ENCODE measurements at places on chromosomes 16 and 17.

GRCh38 chr17:63503341-63503705, 19.8 kb upstream of the KCNH6 start:
- DNase-seq = no peak
- no peaks in the 10 kb centered on the region for H3K36me3 ChIP-seq
- H3K4me3 ChIP-seq = no peak overlapping the region
- H3K27ac ChIP-seq = no peak overlapping the region

- no peak overlapping the region for H3K4me3 ChIP-seq
- no peaks in the 10 kb centered on the region for H3K27me3 ChIP-seq
- no peak for DNase-seq
These were observed 9.6 kb downstream of the ZNF750 start for GRCh38 chr17:82830249-82830661.

- H3K4me1 ChIP-seq = peaks cover 57% of the 10 kb centered on the region
- no peaks in the 10 kb centered on the region for H3K27me3 ChIP-seq
- no peak overlapping the region for H3K27ac ChIP-seq
- no peak for DNase-seq
These were observed 116.5 kb downstream of the CMIP start for GRCh38 chr16:81560979-81561657.

GRCh38 chr17:39623356-39623950, 3.3 kb upstream of the PPP1R1B start:
- no peak overlapping the region for H3K27ac ChIP-seq
- no peaks in the 10 kb centered on the region for H3K36me3 ChIP-seq
- no peaks in the 10 kb centered on the region for H3K4me1 ChIP-seq

DNA sequence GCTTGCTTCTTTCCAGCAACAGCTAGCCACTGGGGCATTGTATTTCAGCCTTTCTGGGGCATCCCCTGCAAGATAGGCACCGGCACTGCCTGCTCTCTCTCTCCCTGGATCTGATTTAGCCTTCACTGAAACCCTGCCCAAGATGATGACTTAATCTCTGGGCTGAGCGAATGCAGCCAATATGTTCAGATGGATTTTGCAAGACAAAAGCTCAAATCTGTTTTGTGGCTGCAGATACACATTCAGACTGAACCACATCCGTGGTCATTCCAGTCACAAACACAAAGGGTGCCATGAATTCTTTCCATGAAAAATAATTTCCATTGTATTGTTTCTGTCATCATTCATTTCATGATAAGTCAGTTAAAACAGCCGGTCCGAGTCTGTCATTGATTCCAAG, 24.2 kb downstream of the SOST start:
- no peaks in the 10 kb centered on the region for H3K4me1 ChIP-seq
- no peak overlapping the region for H3K4me3 ChIP-seq
- H3K27me3 ChIP-seq = no peaks in the 10 kb centered on the region
- H3K36me3 ChIP-seq = no peaks in the 10 kb centered on the region

DNA sequence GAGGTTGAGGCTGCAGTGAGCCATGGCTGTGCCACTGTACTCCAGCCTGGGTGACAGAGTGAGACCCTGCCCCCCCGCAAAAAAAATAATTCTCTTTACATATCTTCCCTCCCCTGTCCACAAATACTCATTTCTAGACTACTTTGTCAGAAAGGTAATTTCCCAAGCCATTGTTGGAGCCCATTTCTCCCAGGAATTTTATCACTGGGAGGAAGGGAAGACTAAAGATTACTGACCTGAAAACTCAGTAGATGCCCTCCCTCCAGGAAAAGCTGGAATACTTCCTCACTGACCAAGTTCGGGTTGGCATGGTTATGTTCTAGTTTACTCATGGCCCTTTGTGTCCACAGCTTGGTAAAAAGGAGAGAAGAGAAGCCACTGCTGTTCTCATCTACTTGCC, 4.1 kb downstream of the CALCOCO2 start:
- H3K27ac ChIP-seq = no peak overlapping the region
- DNase-seq = no peak
- H3K4me3 ChIP-seq = no peak overlapping the region
- H3K36me3 ChIP-seq = peaks cover 22% of the 10 kb centered on the region
- no peaks in the 10 kb centered on the region for H3K27me3 ChIP-seq
